NCI-H1436 treated with DMSO at 0.1 percent for 48 hours (cell line): ENCODE measurements at places on chromosomes 7 and 10.

GRCh38 chr7:102248456-102249395 is 37.9 kb upstream of the SH2B2 start:
- DNase-seq, result no peak

- no peak for DNase-seq
These were observed 136.3 kb downstream of the INHBA start for GRCh38 chr7:41566581-41566980.

- no peak for DNase-seq
These were observed 542.7 kb downstream of the LRMDA start for GRCh38 chr10:75974080-75974479.

DNA sequence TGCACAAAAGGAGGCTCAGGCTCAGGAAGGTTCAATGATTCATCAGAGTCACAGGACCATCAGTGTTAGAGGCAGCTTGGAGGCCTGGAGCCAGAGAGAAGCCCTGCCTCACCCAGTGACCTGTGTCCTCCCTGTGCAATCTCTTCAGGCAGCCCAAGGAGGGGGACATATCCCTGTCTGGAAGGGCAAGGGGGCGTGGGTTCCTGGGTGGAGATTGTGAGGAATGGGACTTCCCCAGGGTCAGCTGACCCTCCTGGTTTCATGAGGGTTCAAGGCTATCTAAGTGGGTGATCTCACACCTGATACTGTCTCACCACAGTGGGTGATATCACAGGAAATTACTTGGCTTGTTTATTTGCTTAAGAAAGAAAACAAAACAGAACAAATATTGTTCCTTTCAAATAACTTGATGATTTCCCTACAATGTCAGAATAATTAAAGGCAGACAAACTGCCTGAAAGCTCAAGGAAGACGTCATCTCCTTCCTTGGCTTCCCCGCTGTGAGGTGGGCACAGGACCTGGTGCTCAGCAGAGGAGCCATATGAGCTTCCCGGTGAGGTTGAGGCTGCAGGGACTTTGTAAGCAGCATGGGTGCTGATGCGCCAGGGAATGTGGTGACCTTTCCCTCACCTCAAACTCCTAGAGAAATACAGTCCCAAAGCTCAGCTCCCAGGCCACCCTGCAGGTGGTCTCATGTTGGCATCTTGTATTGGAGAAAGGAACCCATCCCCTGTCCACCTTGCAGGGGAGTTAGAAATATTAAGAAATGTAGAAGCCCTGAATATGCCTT is 763.2 kb downstream of the GRID1 start:
- no peak for DNase-seq

DNA sequence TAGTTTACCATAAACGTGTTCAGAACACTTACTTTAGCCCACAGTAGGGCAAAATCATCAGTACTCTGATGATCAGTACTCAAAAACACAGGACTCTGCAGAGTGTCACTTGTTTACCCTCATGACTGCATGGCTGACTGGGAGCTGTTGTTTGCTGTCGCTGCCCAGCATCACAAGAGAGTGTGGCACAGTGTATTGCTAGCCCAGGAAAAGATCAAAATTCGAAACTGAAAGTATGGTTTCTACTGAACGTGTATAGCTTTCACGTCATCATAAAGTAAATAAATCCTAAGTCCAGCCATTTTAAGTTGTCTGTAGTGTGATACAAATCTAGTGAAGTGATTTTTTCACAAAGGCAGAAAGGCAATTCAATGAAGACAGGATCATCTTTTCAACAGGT is 184.6 kb downstream of the RAMP3 start:
- no peak for DNase-seq

DNA sequence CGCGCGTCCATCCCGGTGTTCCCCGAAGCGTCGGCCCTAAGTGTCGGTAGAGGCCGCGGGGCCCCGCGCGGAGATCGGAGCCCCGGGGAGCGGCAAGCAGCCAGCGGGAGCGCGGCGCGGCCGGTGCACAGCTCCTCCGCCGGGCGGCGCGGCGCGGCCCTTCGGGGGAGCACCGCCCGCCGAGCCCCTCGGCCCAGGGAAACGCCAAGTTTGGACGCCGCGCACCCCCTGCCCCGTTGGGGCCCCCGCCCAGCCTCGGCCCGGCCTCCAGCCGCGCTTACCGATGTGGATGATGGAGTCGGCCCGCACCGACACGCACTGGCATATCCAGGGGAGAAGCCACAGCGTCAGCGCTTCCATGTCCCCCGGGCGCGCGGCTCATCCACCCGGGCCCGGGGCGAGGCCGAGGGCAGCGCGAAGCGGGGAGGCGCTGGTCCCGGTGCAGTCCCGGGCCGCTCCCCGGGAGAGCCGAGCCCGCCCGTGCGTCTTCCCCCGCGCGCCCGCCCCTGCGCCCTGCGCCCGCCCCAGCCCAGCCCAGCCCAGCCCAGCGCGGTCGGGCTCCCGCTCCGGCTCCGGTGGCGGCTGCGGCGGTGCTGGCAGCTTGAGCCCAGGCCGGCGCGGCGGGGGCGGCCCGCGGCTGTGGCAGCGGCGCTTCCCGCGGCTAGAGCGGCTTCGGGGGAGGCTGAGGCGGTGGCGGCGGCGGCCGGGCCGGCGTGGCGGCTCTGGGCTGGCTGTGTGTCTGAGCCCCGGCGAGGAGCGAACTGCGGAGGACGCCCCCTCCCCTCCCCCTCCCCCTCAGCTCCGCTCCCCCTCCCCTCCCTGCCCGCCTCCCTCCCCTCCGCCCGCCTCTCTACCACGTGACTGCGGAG is at the start of gene GRID1:
GRID1 (minus strand) TSS at position 763 of the 869 bp plus-strand sequence.
- no peak for DNase-seq

DNA sequence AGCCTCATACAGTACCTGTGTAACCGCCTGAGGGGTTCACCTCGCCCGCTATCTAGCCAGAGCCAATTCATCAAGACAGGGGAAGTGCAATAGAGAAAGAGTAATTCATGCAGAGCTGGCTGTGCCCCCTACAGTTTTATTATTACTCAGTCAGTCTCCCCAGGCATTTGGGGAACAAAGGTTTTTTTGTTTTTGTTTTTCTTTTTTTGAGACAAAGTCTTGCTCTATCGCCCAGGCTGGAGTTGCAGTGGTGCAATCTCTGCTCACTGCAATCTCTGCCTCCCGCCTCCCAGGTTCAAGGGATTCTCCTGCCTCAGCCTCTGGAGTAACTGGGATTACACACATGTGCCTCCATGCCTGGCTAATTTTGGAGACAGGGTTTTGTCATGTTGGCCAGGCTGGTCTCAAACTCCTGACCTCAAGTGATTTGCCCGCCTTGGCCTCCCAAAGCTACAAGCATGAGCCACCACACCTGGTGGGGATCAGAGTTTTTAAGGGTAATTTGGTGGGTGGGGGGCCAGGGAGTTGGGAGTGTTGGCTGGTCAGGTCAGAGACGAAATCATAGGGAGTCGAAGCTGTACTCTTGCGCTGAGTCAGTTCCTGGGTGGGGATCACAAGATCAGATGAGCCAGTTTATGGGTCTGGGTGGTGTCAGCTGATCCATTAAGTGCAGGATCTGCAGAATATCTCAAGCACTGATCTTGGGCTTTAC is 116.5 kb downstream of the MARCHF5 start:
- DNase-seq, result no peak

DNA sequence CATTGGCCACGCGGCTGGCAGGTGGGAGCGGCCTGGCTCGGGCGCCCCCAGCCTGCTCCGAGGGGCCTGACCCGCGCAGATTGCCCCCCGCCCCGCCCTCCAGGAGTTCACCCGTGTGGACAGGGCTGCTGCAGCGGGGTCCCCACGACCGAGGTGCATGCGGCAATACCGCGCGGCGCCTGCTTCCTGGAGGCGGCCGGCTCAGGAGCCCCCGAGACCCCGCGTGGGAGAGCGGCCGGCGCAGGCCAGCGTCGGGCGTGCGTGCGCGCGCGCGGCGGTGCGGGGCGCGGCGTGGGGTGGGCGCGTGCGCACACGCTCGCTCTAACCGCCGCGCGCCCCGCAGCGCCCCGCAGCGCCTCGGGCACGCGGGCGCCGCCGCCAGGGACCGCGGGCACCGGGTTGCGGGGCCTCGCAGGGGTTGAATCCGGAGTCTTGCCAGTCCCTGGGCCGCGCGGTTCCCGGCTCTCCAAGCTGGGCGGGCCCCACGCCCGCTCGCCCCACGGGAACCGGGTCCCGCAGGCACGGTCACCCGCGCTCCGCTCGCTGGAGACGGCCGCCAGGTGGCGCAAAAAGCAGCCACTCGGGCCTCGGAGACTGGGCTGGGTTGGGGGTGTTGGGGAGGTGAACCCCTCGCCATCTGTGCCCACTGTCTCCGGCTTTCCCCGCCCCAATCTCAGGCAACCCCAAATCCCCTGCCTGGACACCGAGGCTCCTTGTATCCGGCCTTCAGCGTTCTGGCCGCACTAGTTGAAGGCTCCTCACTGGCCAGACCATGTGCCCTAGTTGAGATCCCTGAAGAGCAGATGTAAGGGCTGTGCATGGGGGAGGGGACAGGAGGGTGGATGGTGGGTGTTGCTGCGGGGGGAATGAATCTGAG is 1.3 kb upstream of the ACHE start:
- no peak for DNase-seq

DNA sequence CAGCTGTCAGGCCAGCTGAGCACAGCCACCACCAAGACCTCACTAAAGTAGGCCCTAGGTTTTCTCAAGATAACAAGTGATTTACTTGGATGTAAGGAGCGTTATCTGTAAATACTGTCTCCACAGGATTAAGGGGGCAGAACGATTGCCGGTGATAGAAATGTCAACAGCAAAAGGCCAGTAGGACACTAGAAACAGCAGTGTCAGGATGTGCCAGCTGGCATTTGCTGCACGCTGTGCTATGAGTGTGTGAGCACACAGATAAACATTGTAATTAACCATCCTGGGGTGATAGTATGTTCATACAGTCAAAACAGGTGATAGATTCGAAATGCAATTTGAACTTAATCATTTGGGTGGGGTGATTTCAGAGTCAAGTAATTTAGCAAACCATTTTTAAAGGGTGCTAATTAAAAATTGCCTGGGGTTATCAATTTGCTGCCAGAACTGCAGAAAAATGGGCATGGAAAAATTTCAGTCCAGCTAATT is 36.3 kb upstream of the NOBOX start:
- DNase-seq, result no peak

GRCh38 chr7:157483971-157484410 is 147.2 kb downstream of the DNAJB6 start:
- no peak for DNase-seq

GRCh38 chr10:44386546-44387052 is 1.7 kb upstream of the CXCL12 start:
- DNase-seq, result no peak

- no peak for DNase-seq
These were observed 60.0 kb upstream of the PRPS1L1 start for GRCh38 chr7:18087687-18088078.

GRCh38 chr7:152894295-152895170 is 135.0 kb downstream of the ACTR3B start:
- DNase-seq, result no peak

- DNase-seq, result no peak
These were observed 678 bp downstream of the SH2B2 start for GRCh38 chr7:102287111-102287980.

GRCh38 chr10:54853883-54854282 is 52.9 kb upstream of the PCDH15 start:
- DNase-seq, result no peak

DNA sequence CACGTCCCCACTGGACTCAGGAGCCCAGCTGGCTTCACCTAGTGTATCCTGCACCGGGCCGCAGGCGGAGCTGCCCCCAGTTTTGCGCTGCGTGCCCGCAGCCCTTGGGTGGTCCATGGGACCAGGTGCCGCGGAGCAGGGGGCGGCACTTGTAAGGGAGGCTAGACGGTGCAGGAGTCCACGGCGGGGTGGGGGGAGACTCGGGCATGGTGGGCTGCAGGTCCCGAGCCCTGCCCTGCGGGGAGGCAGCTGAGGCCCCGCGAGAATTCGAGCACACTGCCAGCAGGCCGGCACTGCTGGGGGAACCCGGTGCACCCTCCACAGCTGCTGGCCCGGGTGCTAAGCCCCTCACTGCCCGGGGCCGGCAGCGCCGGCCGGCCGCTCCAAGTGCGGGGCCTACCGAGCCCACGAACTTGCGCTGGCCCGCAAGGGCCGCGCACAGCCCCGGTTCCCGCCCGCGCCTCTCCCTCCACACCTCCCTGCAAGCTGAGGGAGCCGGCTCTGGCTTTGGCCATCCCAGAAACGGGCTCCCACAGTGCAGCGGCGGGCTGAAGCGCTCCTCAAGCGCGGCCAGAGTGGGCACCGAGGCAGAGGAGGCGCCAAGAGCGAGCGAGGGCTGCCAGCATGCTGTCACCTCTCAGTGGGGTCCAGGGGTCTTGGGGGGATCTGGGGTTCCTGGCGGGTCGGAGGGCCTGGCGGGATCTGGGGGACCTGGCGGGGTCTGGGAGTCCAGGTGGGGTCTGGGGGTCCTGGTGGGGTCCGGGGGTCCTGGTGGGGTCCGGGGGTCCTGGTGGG is 81.4 kb downstream of the VIPR2 start:
- no peak for DNase-seq
